ENCODE measurements at places on chromosomes 3 and 15.

- DNase-seq = no peak
These were observed 1024.4 kb upstream of the CADM2 start for GRCh38 chr3:83934192-83935021.

DNA sequence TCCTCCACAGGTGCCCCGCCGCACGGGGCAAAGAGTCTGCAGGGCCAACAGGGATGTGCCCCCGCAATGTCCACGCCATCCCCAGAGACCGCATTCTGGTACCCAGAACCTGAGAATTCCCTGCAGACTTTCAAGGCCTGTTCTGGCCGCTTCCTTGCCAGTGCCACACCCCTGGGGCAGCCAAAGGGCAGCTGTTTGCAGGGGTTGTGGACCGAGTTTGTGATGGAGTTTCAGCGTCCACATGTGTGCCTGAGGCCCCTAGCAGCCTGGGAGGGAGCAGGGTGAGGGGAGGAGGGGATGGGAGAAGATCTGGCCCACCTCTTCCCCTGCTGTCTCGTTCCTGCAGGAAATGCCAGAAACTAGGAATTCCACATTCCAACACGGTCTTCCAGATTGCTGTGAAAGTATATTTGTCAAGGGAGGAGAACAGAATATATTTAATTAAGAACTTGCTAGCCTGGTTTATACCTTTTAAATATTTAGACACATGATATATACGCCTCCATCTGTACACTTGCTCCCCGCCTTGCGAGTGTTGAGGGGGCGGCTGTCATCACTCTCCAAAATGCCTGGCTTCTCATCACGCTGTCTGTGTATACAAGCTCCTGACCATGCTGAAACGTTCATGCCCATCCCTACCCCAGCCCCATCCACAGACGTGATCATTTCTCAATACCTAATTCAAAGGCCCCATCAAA lies 31.1 kb upstream of the RASA2 start:
- DNase-seq = no peak

GRCh38 chr3:32956750-32957570 lies 5.5 kb downstream of the CCR4 start:
- DNase-seq = no peak

DNA sequence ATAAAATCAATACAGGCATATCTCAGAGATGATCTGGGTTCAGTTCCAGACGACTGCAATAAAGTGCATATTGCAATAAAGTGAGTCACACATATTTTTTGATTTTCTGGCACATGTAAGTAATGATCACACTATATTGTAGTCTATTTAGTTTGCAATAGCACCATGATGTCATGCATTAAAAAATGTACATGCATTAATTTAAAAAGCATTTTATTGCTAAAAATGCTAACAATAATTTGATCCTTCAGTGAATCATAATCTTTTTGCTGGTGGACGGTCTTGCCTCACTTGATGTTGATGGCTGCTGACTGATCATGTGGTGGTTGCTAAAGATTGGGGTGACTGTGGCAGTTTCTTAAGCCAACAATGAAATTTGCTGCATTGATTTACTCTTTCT lies 511.1 kb downstream of the OTOL1 start:
- no peak for DNase-seq

- no peak for DNase-seq
These were observed 75.0 kb downstream of the LRRC28 start for GRCh38 chr15:99326235-99326634.

Data from stimulated activated CD8-positive, alpha-beta memory T cell treated with anti-CD3 and anti-CD28 coated beads, Interleukin-15, amount 100 ng/mL, for 4 hours (primary cell).